T-helper 17 cell (primary cell): ENCODE measurements at places on chromosomes 4 and X.
A peak's percentile ranks its signal among the peaks of the same experiment; 100 is the strongest.

DNA sequence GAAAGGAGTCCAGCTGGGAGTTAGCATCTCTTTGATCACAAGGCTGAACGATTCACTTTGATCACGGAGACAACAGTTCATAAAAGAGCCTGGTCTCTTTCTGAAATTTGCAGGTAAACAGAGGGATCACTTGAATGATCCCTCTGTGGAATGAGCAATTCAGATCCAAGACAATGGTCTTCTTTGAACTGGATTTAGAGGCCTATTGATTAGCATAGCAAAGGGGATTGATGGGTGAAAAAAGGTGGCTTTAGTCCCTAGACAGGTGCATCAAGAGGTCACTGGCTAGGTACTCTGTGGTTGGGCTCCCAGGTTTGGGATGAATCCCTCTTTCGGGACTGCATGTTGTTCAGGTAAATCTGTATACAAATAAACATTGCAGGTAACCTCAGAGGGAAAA, 223.8 kb upstream of the TAPT1 start:
- H3K36me3 ChIP-seq: no peaks in the 10 kb centered on the region
- no peak overlapping the region for H3K4me3 ChIP-seq
- no peaks in the 10 kb centered on the region for H3K27me3 ChIP-seq

GRCh38 chr4:39525822-39526690, 1.2 kb downstream of the UGDH start:
- no peaks in the 10 kb centered on the region for H3K27me3 ChIP-seq
- H3K4me3 ChIP-seq: peak overlapping the region; percentile 98
- H3K27ac ChIP-seq: peak overlapping the region; percentile 89
- H3K36me3 ChIP-seq: peaks cover 2% of the 10 kb centered on the region
- H3K4me1 ChIP-seq: peaks cover 18% of the 10 kb centered on the region
- no peak for DNase-seq

DNA sequence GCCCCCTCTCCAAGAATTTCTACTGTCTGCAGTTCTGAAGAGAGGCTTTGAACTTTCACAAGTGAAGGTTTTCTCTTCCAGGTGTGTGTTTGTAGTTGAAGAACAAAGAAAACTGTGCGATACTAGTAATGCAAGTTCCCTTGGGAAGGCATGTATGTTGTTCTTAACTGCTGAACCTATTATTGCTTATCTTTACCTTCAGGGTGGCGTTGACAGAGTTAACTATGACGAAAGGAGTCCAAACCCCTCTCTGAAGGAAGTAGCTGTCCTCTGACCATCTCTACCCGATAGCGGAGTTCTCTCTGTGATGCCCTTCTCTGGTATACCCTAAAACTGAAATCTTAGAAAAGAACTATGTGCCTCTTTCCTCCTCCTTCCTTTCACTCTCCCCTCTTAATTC, 79.9 kb downstream of the TSPAN7 start:
- no peak overlapping the region for H3K4me3 ChIP-seq
- H3K36me3 ChIP-seq: peaks cover 2% of the 10 kb centered on the region
- H3K27me3 ChIP-seq: peaks cover 15% of the 10 kb centered on the region
- DNase-seq: no peak
- H3K27ac ChIP-seq: no peak overlapping the region

- H3K27me3 ChIP-seq: no peaks in the 10 kb centered on the region
- H3K4me3 ChIP-seq: no peak overlapping the region
- no peak for DNase-seq
- no peak overlapping the region for H3K27ac ChIP-seq
Measured at GRCh38 chrX:153414856-153415510, 3.7 kb downstream of the ZFP92 start.

- no peaks in the 10 kb centered on the region for H3K4me1 ChIP-seq
- no peak for DNase-seq
- H3K27ac ChIP-seq: no peak overlapping the region
Measured at GRCh38 chrX:114344756-114345349, 239.0 kb upstream of the HTR2C start.

- peaks cover 2% of the 10 kb centered on the region for H3K4me1 ChIP-seq
- DNase-seq: no peak
- H3K27ac ChIP-seq: no peak overlapping the region
- H3K4me3 ChIP-seq: no peak overlapping the region
Measured at GRCh38 chrX:39459952-39460351, 637.8 kb downstream of the BCOR start.

DNA sequence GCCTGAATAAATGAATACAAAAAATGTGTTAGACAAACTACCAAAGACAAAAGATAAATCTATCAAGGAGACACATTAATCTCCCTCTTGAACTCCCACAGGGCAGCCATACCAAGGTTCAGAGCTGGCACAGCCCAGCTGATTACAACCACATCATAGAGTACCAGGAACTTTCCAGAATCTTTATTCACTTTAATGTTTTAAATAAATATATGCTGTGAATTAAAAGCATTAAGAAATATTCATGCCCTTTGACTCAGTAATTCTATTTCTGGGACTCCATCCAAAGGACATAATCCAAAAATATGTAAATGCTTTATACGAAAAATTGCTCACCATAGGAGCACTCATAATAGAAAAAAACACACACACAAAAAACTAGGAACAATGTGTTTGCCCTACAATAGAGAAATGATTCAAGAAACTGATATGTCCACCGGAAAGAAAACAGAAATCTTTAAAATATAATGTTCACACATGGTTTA, 126.0 kb downstream of the LDB2 start:
- H3K4me3 ChIP-seq: no peak overlapping the region
- no peaks in the 10 kb centered on the region for H3K27me3 ChIP-seq
- no peak overlapping the region for H3K27ac ChIP-seq
- no peak for DNase-seq
- H3K4me1 ChIP-seq: no peaks in the 10 kb centered on the region

GRCh38 chr4:75686346-75686745, 13.1 kb upstream of the G3BP2 start:
- DNase-seq: peak; percentile 13
- no peak overlapping the region for H3K4me3 ChIP-seq
- H3K27ac ChIP-seq: peak overlapping the region; percentile 67
- H3K4me1 ChIP-seq: peaks cover 19% of the 10 kb centered on the region
- no peaks in the 10 kb centered on the region for H3K36me3 ChIP-seq

DNA sequence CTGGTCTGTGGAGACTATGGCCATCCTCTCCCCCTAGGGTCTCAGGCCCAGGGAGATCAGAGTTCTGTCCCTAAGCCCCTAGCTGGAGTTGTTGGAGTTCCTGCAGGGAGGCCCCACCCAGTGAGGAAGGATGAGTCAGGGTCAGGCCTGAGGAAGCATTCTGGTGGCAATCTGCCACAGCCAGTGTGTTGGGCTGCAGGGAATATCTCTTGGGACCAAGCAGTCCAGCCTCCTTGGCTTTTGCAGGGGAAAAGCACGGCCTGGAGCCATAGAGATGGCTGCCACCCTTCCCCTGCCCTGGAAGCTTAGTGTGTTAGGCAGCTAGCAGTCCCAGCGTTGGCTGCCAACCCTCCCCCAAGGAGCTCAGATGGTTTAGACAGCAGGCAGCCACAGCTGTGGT, 202.4 kb downstream of the RTL9 start:
- no peaks in the 10 kb centered on the region for H3K4me1 ChIP-seq
- H3K27ac ChIP-seq: no peak overlapping the region
- no peak overlapping the region for H3K4me3 ChIP-seq
- no peak for DNase-seq

DNA sequence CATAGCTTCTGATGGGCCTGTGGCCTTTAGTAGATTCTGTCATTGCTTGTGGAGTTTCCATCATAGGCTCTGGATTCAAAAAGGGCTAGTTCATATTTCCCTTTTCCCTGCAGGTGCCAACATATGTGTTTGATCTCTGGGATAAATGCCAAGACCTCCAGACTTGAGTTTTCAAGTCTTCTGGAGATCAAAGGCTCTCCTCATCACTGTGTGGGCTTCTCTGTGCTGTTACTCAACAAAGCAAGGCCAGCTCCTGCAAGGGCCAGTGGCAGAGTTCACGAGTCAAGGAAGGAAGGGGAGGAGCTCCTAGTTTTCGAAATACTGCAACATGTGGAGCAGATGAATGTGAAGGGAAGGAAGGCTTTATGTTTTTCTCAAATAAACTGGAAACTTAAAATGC, 62.7 kb upstream of the SCML1 start:
- H3K36me3 ChIP-seq: peaks cover 2% of the 10 kb centered on the region
- no peaks in the 10 kb centered on the region for H3K27me3 ChIP-seq
- no peak for DNase-seq
- no peak overlapping the region for H3K4me3 ChIP-seq
- no peaks in the 10 kb centered on the region for H3K4me1 ChIP-seq

- H3K4me3 ChIP-seq: no peak overlapping the region
- no peak overlapping the region for H3K27ac ChIP-seq
- H3K27me3 ChIP-seq: no peaks in the 10 kb centered on the region
- no peaks in the 10 kb centered on the region for H3K36me3 ChIP-seq
- no peaks in the 10 kb centered on the region for H3K4me1 ChIP-seq
Measured at GRCh38 chr4:177005674-177006230, 213.0 kb upstream of the VEGFC start.

DNA sequence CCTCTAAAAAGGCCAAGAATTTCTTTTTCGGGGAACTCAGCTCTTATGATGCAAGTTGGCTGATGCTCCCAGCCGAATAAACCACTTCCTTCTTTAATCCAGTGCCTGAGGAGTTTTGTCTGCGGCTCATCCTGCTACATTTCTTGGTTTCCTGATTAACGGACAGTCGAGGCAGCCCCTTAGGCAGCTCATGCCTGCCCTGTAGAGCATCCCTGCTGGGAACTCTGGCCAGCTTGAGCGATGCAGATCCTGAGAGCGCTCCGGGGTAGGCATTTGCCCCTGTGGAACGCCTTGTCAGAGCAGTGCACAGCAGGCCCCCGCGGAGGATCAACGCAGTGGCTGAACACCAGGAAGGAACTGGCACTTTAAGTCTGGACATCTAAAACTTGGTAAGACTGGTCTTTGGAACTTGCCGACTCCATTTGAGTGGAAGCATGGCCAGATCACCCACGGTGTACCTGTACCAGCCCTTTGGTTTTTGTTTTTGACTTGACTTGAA, 3.1 kb downstream of the CT45A10 start:
- H3K36me3 ChIP-seq: no peaks in the 10 kb centered on the region
- DNase-seq: no peak
- no peak overlapping the region for H3K27ac ChIP-seq
- H3K27me3 ChIP-seq: no peaks in the 10 kb centered on the region
- no peaks in the 10 kb centered on the region for H3K4me1 ChIP-seq

- DNase-seq: no peak
- peaks cover 11% of the 10 kb centered on the region for H3K36me3 ChIP-seq
- H3K27me3 ChIP-seq: no peaks in the 10 kb centered on the region
- H3K4me3 ChIP-seq: no peak overlapping the region
- no peak overlapping the region for H3K27ac ChIP-seq
Measured at GRCh38 chr4:7005571-7005970, 37.6 kb upstream of the TADA2B start.

- no peak for DNase-seq
- H3K27me3 ChIP-seq: no peaks in the 10 kb centered on the region
- H3K4me1 ChIP-seq: peaks cover 10% of the 10 kb centered on the region
- H3K4me3 ChIP-seq: peak overlapping the region; percentile 83
Measured at GRCh38 chrX:41382714-41383645, 49.0 kb downstream of the DDX3X start.

- no peaks in the 10 kb centered on the region for H3K27me3 ChIP-seq
- no peaks in the 10 kb centered on the region for H3K36me3 ChIP-seq
- H3K4me1 ChIP-seq: no peaks in the 10 kb centered on the region
- no peak for DNase-seq
Measured at GRCh38 chr4:33948921-33949320, 2295.4 kb downstream of the ARAP2 start.

DNA sequence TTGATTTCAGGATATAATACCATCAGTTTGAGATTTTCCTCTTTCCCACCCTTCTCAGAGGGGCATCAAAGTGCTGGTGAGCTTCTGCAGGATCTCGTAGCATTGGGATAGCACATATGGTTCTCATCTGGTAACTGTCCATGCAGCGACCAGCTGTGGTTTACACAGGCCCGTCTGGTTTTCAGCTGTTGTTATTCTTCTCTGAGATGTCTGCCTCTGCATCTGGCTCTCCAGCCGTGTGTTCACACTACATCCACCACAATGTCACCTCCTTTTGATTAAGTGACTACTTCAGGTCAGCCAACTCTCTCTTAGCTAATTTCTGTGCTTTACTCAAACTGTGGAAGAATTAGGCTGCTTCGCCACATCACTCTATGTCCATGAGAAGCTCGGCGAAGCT, 676.7 kb upstream of the TENM3 start:
- no peak overlapping the region for H3K4me3 ChIP-seq
- H3K4me1 ChIP-seq: no peaks in the 10 kb centered on the region
- no peak overlapping the region for H3K27ac ChIP-seq
- H3K27me3 ChIP-seq: no peaks in the 10 kb centered on the region

GRCh38 chr4:16569790-16570189, 328.7 kb downstream of the LDB2 start:
- H3K27ac ChIP-seq: no peak overlapping the region
- no peak overlapping the region for H3K4me3 ChIP-seq
- DNase-seq: no peak
- no peaks in the 10 kb centered on the region for H3K36me3 ChIP-seq

- H3K27me3 ChIP-seq: no peaks in the 10 kb centered on the region
- no peaks in the 10 kb centered on the region for H3K4me1 ChIP-seq
- H3K27ac ChIP-seq: no peak overlapping the region
- H3K4me3 ChIP-seq: no peak overlapping the region
- no peaks in the 10 kb centered on the region for H3K36me3 ChIP-seq
- no peak for DNase-seq
Measured at GRCh38 chr4:179595671-179596410, 2153.6 kb upstream of the AGA start.

GRCh38 chr4:32824336-32824735, 2104.2 kb downstream of the PCDH7 start:
- no peak overlapping the region for H3K4me3 ChIP-seq
- H3K27ac ChIP-seq: no peak overlapping the region
- H3K4me1 ChIP-seq: no peaks in the 10 kb centered on the region
- H3K36me3 ChIP-seq: no peaks in the 10 kb centered on the region
